ENCODE measurements at places on chromosomes 3 and 15.

GRCh38 chr3:16513141-16514020 lies at the start of gene RFTN1:
RFTN1 (minus strand) TSS chr3:16513699; CDS start chr3:16493869, 19,830 bp downstream.
- peak; percentile 22 for DNase-seq

DNA sequence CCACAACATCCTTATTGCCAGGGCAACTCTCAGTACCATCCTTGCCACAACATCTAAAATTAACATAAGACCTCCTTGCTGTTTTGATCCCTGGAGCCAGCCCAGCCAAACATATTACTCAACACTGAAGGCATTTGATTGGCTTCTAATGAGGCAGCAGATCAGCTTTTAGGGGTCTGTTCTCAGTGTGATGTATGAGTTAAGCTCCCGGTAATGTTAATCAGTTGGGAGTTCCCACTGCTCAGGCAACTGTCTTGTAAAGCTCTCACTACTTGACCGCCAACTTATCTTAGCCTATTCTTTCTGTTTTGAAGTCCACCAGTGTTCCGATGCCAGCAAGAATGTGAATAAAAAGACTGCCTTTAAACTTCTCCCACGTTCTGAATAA lies 158.9 kb downstream of the FOXB1 start:
- no peak for DNase-seq

DNA sequence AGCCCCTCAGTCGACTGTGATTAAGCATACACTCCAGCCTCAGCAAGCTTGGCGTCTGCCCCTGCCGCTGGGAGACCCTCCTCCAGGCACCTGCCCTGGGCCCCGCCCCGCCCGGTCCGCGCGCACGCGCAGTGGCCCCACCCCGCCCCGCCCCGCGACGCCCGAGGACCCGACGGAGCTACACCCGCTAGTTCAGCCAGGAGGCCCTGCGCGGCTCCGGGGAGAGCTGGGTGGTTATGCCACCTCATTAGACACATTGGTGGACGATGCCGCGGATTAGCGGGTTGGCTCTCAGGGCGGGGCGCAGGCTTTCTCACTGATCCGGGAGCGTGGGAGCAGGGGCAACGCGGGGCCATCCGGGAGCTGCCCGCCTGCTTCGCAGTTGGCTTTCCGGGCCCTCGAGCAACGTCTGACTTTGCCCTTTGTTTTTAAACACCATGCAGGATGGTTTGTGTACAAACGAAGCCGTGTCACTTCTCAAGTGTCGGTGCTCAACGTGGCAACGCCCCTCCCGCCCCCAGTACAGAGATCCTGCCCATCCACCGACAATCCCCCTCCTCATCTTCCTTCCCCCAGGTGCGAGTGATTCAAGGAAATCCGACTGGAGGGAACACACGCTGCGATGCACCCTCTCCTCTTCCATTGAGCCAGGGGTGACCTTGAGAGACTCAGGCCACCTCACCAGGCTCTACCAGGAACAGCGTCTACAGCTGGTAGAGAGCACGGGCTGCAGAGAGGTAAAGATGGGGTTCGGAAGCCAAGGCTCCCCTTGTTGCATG lies 109.3 kb downstream of the SHQ1 start:
- DNase-seq = peak; percentile 32

DNA sequence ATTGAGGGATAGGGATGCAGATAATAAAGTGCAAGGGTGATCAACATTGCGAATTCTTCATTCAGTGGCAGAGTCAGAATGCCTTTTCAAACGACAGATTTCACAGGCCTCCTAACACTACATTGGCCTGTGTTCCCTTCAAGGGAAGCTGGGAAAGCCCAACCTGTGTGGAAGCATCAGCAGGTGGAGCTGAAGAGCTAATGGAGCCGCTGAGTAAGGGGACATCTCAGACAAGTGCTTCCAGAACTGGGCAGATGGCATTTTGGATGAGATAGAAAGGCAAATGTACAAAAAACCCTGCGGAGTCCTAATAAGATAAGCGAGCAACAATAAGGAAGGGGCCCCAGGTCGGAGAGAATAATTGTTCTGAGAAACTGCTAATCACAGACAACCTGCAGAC lies 8.5 kb upstream of the SLC24A5 start:
- no peak for DNase-seq

GRCh38 chr3:149965278-149965677 lies 5.4 kb downstream of the PFN2 start:
- DNase-seq = no peak

DNA sequence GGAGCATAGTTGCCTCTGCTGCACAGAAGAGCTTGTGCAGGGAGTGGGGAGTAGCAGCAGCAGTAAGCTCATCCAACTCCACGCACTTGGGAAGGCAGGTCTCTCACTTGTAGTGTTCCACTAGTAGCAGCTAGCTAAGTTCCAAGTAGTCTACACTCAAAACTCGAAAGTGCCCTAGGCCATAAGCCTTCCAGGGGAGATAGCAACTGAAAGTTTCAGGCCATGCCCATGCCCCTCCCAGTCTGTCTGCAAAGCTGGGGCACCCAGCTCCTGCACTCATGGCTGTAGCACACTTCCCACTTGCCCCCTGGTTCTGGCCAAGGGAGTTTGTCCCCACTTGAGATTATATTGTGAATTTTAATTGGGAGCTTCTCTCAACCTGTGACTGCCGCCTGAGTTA lies 57.5 kb downstream of the MFSD1 start:
- DNase-seq = no peak

GRCh38 chr3:171871392-171872274 lies 28.5 kb downstream of the TMEM212 start:
- DNase-seq = no peak

DNA sequence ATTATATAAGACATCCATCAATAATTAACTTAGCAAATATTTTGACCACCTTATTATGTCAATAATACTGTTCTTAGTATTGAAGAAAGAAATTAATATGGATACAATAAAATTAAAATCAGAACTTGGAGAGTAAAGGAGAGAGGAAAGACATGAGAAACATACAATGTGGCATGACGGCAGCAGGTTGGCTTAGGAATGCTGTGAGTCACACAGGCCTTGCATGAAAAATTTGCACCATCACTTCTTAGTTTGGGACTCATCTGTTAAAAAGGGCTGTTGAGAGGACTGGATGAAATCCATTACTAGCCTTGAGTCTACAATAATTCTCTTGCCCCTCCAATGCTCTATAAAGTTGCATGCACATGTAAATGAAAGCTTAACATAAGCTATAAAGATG lies 880.8 kb downstream of the ROBO1 start:
- no peak for DNase-seq

- DNase-seq = no peak
Observed at GRCh38 chr15:34490417-34491193, 53.0 kb upstream of the GOLGA8A start.

DNA sequence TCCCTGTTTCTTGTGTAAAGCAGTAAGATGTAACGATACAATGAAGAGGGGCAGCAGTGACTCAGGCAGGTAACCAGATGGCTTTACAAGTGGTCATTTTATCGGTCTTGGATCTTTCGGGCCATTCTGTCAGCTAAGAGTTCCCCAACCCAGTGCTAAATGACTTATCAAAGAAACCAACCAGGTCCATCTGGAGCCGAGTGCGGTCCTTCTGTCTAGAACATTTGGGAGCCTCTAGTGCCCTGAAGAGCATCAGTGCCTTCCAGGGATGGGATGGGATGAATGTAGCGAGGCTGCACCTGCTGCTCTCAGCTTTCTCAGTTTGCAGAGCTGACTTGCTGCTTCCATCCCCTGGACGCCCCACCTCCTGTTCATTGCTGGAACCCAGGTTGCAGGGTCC lies 131.7 kb upstream of the AGBL1 start:
- DNase-seq = no peak

DNA sequence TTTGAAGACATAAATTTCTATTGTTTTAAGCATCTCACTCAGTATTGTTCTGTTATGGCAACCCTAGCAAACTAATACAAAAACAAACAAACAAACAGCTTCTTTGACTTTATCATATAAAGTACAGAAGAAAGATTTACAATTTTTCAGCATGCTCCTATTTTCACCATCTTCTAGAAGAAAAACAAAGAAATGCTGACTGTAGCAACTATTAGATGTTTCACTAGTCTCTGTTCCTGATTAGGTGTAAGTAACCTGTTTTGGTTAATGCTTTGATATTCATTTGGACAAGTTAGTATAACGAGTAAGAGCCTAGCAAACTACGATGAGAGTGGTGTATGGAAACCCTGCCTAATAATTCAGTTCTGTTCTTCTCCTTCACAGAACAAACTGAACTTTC lies 478.5 kb downstream of the NAALADL2 start:
- no peak for DNase-seq

DNA sequence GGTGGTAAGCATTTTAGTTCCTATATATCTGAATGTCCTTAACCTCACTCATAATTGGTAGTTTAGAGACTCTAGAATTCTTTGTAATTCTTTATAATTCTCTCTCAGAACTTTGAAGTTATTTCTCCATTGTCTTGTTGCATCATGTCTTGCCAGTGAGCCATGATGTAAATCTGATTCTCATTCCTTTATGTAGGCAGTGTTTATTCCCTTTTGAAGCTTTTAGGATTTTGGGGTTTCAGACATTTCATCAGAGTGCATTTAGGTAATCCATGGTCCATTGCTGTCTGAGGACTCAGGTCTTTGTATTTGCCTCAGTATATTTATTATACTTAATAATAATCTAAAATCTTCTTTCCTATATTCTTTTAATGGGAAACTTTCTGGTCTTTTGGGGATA lies 20.6 kb downstream of the CMC1 start:
- no peak for DNase-seq

DNA sequence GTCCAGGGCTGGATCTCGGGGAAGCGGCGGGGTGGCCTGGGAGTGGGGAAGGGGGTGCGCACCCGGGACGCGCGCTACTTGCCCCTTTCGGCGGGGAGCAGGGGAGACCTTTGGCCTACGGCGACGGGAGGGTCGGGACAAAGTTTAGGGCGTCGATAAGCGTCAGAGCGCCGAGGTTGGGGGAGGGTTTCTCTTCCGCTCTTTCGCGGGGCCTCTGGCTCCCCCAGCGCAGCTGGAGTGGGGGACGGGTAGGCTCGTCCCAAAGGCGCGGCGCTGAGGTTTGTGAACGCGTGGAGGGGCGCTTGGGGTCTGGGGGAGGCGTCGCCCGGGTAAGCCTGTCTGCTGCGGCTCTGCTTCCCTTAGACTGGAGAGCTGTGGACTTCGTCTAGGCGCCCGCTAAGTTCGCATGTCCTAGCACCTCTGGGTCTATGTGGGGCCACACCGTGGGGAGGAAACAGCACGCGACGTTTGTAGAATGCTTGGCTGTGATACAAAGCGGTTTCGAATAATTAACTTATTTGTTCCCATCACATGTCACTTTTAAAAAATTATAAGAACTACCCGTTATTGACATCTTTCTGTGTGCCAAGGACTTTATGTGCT lies 527 bp downstream of the B2M start:
- DNase-seq = no peak

DNA sequence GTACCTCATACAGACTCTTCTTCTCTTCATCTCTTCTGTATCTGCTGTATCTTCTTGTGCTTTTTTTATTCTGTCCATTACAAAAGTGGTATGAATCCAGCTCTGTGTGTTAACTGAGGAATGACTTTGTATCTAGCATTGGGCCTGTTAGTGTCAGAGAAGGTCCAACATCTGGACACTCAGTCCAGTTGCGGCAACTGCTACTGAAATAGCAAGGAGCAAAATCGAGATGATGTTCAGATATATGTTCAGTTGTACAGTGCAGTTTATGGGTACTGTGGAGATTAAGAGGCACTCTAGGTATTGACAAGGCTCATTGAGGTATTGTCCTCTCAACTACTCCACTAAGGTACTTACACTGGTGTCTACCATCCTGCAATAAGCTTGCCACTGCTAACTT lies 42.6 kb downstream of the KLHDC8B start:
- DNase-seq = no peak

- no peak for DNase-seq
Observed at GRCh38 chr15:83164111-83164770, 43.4 kb downstream of the HDGFL3 start.

DNA sequence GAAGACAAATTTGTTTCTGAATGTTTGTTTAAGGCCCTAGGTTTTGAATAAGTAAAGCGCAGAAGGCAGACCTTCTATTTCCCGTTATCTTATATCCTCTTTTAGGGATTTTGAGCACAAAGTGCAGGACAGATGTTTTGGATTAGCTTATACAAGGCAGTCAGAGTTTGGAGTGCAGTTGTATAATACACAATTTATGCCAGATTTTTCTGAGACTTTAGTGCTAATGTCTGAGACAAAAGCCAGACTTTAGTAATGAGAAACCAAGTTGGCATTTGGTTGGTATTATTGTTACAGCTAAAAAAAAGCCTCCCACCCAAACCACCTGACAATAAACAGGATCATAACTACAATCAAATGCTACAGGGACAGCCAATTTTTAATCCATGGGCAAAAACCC lies 309.9 kb upstream of the SATB1 start:
- no peak for DNase-seq

GRCh38 chr15:99283717-99284116 lies 32.4 kb downstream of the LRRC28 start:
- no peak for DNase-seq

DNA sequence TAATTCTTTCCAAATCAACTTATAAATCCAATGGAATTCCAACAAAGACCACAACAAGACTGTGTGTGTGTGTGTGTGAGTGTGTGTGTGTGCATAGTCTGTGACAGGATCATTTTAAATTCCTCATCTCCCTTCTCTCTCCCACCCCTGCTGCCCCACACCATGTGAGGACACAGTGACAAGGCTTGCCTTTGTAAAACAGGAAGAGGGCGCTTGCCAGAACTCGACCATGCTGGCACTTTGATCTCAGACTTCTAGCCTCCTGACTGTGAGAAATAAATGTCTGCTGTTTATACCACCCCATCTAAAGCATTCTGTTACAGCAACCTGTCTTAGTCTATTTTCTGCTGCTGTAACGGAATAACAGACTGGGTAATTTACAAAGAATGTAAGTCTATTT lies 99.1 kb downstream of the NSMCE3 start:
- DNase-seq = no peak

- no peak for DNase-seq
Observed at GRCh38 chr15:65772930-65773329, 19.2 kb downstream of the DENND4A start.

- DNase-seq = peak; percentile 46
Observed at GRCh38 chr3:172106989-172107388, 67.6 kb downstream of the FNDC3B start.

GRCh38 chr3:154034797-154035330 lies 86.3 kb upstream of the ARHGEF26 start:
- DNase-seq = no peak

GRCh38 chr3:137641879-137642704 lies 122.0 kb upstream of the SOX14 start:
- no peak for DNase-seq

DNA sequence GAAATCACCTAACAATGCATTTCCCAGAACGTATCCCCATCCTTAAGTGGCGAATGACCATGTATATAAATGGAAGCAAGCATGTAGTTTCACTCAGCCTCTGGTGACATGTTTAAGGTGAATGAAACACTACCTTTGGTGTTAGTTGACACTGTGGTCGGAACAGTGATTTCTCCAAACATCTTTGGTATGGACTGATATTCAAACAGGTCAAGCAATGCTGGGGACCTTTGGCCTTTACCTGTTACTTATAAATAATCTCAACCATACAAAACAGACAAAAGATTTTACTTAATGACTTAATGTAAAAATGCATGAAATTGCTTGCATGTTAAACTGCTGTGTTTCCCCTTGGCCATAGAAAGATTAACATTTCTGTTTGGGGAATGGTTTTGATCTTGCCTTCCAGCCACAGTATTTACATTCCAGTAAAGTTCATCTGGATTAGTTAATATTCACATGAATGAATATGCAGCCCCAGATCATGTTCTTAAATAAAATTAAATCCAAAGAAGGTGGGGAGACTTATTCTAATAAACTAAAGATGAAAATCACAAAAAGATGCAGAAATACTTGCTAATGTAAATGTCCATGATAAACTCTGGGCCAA lies 74.4 kb upstream of the HES1 start:
- DNase-seq = no peak

- DNase-seq = no peak
Observed at GRCh38 chr15:26873846-26874245, 7.0 kb downstream of the GABRA5 start.
